ENCODE measurements at places on chromosomes 4 and X.

DNA sequence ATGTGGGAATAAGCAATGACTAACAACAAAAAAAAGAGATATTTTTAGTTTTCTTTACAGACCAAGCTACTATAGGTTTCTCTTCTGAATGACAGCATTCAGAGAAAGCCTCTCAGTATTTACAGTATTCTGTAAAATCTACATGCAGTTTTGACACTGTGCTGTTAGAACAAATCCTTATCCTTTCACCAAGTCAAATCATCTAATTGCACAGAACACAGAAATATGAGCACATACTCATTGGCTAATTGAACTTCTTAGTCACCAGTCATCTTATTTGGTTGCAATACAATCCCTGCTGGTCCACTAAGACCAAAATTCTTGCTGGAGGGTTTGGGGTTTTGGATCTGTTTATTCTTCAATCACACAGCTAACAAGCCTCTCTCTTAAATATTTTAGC is 5.7 kb downstream of the ACOT9 start:
- DNase-seq: no peak

DNA sequence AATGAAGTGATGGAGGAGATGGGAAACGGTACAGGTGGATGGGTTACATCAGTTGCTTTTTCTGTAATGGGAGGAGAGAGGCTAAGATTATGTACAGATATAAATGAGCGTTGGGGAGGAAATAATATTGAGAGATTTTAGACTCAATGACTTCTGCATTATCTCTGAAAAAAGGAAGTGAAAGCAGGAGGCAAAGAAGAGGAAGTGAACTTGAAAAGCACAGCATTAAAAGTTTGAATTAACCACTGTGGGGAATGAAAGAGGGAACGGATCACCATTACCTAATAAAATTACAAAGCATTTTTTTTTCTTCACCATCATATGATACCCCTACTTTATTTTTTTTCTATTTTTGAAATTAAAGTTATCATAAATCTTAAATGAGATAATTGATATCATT is 1025.5 kb downstream of the RPA4 start:
- DNase-seq: no peak

GRCh38 chr4:22787753-22788375 is 95.1 kb downstream of the GBA3 start:
- DNase-seq: no peak

GRCh38 chrX:29721152-29721551 is 494.2 kb upstream of the MAGEB2 start:
- DNase-seq: no peak

- DNase-seq: no peak
Observed at GRCh38 chr4:147674073-147674472, 9.9 kb downstream of the PRMT9 start.

DNA sequence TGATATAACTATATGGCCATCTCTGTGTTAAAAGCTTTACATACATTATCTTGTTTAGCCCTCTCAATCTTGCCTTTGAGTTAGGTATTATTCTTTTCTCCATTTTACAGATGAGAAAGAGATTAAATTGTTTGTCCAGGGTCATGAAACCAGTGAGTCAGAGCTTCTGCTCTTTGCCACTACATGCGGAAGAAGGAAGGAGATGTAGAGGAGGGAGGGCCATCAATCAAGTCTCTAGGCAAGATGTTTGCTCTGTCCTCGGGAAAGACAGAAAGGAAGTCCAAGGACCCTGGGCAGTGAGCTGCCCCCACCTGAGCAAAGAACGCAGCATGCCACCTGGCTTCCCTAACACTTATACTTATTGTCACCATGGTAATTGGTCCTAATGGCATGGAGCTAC is 133.7 kb upstream of the IL1RAPL2 start:
- DNase-seq: no peak

DNA sequence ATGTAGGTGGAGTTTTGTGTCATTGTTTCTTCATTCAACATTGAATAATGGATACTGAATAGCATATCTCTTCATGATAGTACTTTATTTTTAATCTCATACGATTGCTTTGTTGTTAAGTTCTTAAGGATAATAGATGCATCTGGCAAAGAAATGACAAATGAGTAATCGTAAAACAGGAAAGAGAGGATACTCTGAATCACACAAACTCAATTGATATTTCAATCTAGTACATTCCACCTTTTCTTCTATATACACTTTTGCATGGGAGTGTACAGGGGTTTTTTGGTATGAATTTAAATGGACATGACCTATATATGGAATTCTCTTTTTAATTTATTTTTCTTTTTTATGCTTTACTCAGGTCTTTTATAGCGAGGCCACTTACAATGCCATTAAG is 186.9 kb upstream of the STK26 start:
- no peak for DNase-seq

- no peak for DNase-seq
Observed at GRCh38 chr4:69546134-69546765, 50.5 kb upstream of the UGT2B4 start.

- peak; percentile 45 for DNase-seq
Observed at GRCh38 chr4:174318829-174319764, 35.4 kb downstream of the CEP44 start.

- no peak for DNase-seq
Observed at GRCh38 chr4:1727117-1728031, 6.1 kb downstream of the TACC3 start.

- no peak for DNase-seq
Observed at GRCh38 chr4:65943076-65943475, 272.8 kb upstream of the EPHA5 start.

GRCh38 chrX:133306316-133306715 is 88.2 kb upstream of the TFDP3 start:
- no peak for DNase-seq

DNA sequence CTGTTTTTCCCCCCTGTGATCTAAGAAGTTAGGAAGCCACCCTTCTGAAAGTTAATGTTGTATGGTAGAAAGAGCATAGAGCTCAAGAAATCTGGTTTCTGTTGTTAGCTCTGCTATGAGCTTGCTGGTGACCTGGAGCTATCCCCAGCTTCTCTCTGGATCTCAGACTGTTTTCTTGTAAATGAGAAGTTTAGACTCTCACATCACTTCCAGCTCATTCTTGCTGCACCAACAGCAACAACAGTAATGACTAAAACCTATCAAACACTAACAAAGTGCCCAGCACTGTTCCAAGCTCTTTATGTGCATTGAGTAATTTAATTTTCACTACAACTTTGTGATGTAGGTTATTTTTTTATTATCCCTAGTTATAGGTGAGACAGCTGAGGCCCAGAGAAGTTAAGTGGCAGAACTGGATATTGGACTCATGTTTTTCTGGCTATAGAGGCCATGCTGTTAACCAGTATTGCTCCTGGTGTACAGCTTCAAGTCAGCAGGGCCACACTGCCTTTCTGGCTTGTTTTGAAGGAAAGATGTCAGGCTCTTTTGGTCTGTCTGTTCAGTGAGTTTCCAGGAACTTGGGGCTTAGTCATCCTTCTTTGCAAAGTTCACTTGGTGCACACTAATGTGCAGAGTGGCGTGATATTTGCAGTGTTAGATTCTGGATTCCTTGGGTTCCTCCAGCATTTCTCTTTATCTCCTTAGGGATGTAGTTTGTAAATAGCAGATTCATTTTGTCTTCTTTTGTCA is 27.8 kb upstream of the TMEM164 start:
- no peak for DNase-seq

- DNase-seq: no peak
Observed at GRCh38 chr4:113480109-113480508, 281.4 kb downstream of the CAMK2D start.
